ENCODE measurements at places on chromosomes 11 and 22.

- DNase-seq: no peak
These were observed 9.1 kb upstream of the OR8B8 start for GRCh38 chr11:124454552-124454951.

DNA sequence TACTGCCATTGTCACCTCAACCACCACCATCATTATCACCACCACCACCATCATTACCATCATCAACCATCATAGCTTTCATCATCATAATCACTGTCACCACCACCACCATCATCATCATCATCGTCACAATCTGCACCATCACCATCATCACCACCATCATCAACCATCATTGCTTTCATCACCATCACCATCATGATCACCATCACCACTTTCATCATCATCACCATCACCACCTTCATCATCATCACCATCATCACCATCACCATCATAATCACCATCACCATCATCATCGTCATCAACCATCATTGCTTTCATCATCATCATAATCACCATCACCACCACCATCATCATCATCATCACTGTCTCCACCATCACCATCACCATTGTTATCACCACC lies 8.7 kb upstream of the OSBPL5 start:
- DNase-seq: no peak

DNA sequence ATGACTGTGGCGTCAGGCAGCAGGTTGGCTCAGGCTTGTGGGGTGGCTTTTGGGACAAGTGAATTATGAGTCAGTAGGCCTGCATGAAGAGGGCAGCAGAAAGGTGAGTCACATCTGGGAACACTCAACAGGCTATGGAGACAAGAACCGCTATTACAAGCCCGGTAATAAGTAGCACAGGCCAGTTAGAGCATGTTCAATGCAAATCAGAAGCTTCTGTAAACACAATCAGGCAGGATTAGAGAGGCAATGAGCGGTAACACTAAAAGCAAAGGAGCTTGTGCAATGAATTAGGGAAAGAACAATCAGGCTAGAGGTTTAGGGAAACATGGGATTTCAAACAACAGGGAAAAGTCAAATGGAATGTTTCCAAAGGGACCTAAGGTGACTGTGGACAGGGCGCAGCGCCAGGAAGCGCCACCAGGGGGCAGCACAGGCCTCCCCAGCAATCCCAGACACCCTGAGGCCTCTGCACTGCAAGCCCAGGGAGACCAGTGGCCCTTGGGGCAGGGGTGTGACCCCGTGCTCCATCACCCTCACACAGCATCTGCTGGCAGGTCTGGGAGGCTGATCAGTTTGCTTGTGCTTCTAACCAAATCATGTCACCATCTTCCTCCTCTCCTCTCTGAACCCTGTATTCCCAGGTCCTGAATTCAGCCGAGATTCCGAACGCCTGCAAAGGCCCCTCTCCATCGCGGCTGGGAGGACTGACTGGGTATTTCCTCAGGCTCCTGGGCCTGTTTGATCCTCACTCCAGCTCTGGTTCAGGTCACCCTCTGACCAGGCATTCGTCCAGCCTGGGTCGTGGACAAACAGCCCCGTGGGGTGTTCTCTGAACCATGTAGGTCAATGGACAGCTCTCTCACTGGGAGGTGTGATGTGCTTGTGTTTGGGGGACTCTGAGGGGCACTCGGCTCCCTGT lies 50.0 kb downstream of the C11orf58 start:
- peak; percentile 30 for DNase-seq

- DNase-seq: no peak
These were observed 12.2 kb downstream of the DGCR2 start for GRCh38 chr22:19110064-19110458.

All from stimulated activated CD8-positive, alpha-beta memory T cell treated with anti-CD3 and anti-CD28 coated beads, Interleukin-15, amount 100 ng/mL, for 24 hours (primary cell).